ENCODE measurements at places on chromosomes 13 and 19.

DNA sequence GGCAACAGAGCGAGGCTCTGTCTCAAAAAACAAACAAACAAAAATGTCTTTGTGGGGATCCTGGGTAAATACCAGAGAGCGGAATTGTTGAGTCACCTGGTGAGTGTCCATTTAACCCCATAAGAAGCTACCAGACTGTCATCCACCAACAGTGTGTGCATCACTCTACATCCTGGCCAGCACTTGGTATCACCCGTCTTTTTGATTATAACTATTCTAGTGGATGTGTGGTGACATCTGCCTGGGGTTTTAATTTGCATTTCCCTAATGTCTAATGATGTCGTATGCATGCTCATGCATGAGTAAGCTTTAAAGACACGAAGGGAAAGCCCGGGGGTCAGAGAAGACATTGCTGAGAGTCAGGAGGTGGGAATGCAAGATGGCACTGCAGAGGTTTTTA is 126.7 kb upstream of the MRI1 start:
- no peak for DNase-seq

DNA sequence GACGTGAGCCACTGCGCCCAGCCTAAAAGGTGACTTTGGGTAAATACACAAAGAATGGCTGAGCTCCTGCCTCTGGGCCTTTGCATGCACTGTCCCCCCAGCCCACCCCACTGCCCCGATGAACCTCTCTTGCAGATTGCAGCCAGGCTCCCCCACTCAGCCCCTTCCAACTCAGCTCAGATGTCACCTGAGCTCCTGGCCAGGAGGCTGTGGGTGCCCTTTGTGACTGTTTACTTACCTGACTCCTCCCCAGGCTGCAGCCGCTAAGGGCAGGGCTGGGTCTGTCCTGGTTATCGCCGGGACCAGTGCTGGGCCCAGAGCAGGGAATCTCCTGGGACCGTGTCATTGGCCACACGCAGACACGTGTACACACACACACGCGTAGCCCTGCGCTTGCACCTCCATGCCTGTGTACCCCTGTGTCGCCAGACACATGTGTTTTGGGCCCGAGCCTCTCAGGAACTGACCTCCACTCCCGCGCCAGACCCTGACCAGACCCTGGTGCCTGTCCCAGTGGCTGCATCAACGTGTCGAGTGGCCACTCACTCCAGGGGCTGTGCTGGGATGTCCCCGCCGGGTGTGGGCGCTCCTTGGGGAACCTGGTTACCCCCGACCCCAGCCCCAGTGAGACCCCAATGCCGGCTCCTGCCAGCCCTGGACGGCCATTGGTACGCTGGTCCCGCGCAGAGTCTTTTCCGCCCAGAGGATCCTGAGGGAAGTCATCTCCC is 18.7 kb downstream of the EFNA2 start:
- DNase-seq: no peak

DNA sequence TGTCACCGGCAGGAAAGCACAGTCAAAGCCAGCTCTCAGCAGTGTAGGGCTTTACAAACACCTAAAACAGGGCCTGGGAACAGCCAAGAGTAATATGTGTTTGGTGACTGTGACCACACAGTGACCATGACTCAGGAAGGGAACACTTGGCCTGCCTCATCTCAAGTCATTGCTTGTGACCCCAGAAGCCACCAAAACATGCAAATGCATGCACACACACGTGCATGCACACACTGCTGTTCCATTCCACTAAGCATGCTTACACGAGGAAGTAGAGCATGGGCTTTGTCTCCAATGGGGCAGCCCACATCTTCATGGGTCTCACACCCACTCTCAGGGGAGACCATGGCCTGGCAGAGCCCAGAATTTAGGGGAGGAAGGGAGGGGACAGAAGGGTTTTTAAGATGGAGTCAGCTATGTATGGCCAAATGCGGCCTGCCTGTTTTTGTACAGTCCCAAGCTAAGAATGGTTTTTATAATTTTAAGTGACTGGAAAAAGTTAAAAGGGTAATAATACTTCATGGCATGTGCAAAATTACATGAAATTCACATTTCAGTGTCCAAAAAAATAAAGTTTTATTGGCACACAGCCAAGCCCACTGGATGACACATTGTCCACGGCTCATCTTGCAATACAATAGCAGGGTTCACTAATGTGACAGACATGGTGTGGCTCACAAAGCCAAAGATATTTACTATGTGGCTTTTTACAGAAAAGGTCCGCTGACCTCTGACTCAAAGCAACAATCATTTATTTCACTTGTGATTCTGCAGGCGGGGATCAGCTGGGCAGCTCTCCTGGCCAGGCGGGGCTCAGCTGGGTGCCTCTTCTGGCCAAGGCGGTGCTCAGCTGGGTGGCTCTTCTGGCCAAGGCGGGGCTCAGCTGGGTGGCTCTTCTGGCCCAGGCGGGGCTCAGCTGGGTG is 17.3 kb downstream of the ZFR2 start:
- no peak for DNase-seq

GRCh38 chr19:10829967-10830366 is 6.0 kb downstream of the TMED1 start:
- DNase-seq: no peak

DNA sequence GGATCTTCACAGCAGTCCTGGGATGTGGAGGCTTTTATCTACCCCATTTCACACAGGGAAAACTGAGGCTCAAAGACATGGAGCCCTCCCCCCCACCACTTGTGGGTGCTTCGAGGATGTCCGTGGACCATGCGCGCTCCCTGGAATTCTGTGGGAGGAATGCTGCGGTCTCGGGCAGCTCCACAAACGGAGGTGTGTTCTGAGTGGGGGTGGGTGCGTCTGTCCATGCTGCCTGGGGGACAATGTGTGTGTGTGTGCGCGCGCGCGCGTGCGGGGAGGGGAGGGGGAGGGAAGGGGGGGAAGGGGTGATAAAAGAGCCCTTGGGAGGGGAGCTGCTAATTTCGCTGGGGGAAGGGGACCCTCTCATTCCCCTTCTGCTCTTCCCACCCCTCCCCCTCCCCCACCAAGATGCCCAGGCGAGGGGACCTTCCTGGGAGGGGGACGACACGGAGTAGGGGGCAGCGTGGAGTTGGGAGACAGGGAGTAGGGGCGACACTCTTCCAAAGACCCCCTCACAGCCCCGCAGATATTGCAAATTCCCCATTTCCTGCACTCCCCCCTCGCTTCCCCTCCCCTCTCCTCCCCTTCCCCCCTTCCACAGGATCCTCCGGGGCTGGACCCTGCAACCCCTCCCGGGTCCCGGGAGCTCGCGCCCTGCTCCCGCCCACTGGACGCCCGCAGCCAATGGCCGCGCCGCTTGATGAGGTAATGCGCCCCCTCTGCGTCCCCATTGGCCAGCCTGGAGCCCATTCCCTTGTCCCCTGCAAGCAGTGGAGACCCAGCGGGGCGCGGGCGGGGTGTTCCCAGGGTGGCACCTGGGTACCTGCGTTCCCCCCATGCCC is 18.9 kb upstream of the ZNRF4 start:
- DNase-seq: peak; percentile 40

DNA sequence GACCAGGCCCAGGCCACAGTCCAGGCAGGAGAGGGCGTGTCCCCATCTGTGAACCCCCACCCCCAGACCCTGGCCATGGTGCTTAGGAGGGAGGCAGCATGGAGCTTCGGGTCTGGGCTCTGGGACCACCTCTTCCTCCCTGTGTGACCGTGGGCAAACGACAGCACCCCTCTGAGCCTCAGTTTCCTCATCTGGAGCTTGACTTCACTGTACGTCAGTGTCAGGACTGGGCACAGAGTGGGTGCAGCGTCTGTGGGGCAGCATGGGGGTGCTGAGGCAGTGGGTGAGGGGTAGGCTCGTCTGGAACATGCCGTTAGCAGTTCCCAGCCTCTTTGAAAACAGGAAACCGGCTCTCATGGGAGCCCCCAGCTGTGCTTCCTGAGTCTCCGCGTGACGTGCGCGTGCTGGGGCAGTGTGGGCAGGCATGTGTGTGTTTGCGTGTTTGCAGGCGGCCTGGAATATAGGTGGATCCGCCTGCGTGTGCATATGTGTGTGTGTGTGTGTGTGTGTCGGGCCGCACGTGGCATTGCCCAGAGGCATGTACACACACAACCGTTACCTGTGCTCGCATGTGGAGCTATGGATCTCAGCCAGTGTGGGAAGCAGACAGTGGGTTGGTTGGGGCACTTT is 15.8 kb downstream of the ARRDC2 start:
- peak; percentile 23 for DNase-seq

- DNase-seq: no peak
These were observed 46.1 kb downstream of the ZDHHC20 start for GRCh38 chr13:21413013-21413412.

GRCh38 chr19:29845574-29846176 is 33.9 kb downstream of the CCNE1 start:
- DNase-seq: peak; percentile 24

DNA sequence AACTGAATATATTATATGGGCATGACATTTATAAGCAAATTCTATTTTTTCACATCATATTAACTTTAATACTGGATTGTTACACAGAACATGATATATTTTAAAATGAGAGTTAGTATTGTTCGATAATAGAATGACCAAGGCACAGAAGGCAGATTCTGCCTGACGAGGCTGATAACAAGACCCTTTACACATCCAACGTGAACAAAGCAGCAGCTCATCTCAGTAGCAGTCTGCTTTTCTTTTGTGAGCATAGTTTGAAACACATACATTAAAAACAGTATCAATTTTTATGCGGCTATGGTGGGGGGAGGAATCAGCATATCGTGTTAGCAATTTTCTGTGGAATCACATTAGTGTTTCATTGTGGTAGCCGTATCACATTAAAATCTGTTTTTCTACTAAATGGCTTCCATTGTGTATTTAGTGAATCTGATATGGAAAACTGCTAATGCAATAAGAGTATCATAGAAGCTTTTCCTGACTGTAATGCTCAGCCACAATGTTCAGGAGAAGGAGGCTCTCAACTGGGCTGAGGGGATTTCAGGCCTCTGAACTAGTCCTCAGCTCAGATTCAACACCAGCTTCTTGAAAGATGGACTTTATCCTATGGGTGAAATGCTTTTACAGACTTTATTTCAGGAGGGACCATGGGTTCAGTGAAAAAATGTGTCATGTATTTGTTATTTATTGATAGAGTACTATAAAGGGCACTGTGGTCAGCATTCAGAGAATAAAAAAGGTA is 4.0 kb downstream of the SMAD9 start:
- DNase-seq: peak; percentile 22
